ENCODE measurements at places on chromosomes 16 and 17.

DNA sequence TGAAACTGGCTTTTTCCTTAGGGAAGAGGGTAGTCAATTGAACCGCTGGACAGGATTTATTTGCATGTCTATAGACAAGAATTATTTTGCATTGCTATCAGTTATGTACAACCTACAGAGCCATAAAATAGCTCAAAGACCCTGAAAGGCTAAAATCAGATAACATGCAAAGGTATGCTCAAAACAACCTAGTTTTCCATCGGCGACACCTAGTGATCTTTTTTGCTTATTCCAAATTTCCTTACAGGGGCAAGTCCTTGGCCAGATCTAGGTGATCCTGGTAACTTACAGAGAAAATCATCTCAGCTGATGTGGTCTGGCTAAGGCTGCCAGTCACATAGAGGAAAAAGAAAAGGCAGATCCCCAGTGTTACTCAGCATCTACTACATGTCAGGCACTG lies 141.2 kb upstream of the RPL38 start:
- DNase-seq = no peak

GRCh38 chr17:65864394-65864793 lies 302.9 kb upstream of the AXIN2 start:
- DNase-seq = no peak

DNA sequence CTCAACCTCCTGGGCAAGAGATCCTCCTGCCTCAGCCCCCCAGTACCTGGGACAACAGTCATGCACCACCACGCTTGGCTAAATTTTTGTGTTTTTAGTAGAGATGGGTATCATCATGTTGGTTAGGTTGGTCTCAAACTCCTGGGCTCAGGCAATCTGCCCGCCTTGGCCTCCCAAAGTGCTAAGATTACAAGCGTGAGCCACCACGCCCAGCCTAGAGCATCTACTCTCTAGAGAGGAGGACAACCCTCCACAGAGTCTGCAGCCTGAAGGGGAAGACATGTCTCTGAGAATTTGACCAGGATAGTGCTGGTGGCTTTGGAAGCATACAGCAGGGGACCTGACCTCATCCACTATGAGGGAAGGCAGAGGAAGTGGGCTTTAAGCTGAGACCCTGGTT lies 4.7 kb upstream of the GRB2 start:
- no peak for DNase-seq

DNA sequence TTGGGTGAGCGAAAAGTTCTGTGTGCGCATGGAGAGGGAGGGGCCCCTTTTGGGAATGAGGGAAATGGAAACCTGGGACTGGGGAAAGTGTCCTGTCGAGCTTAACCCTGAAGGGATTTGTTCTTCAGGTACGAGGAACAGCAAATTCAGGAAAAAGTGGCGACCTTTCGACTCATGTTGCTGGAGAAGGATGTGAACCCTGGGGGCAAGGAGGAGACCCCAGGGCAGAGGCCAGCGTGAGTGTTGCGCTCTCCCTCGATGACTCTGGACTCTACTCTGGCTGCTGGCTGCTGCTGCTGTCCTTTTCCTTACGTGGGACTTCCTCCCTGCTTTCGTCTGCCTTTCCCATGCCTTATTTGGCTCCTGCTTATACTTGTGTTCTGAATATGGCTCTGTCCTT lies 4.9 kb downstream of the SRRM2 start:
- no peak for DNase-seq

- DNase-seq = no peak
These were observed 4.2 kb downstream of the SOCS3 start for GRCh38 chr17:78355701-78356100.

DNA sequence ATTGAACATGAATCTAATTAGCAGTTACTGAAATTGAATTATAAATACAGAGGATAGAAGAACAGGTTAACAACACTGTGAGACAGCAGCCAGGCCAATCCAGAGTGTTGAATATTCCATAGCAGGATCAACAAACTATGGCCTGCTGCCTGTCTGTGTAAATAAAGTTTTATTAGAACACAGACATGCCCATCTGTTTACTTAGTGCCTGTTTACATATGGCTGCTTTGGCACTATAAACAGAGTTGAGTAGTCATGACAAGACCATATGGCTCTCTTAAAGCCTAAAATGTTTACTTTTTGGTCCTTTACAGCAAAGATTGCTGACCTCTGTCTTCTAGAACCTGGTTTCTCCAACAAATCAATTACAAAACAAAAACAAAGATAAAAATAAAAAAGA lies 115.4 kb upstream of the CDC42EP4 start:
- no peak for DNase-seq

GRCh38 chr17:50863221-50863843 lies 2.8 kb downstream of the TOB1 start:
- DNase-seq = no peak

- no peak for DNase-seq
These were observed 16.7 kb upstream of the RASD1 start for GRCh38 chr17:17512866-17513265.

- DNase-seq = no peak
These were observed 61.1 kb downstream of the B9D1 start for GRCh38 chr17:19301274-19301951.

DNA sequence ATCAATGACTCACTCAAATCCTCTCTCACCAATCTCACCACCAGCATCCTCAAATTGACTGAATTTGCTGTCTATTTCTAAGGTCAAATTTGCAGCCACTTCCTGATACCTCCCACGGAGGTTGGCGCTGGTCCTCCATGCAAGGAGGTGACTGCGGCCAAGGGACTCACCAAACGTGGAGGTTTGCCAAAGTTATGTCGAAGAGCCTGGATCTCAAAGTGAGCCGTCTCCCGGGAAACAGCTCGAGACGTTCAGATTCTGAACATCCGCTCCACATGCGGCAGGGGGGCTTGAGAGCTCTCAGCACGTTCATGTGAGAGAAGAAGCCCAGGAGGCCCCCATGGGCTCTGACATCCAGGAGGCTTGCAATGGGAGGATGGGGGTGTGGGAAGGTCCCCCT lies 22.6 kb downstream of the LGALS3BP start:
- no peak for DNase-seq

- no peak for DNase-seq
These were observed 6.9 kb downstream of the CCNF start for GRCh38 chr16:2436110-2436509.

GRCh38 chr17:1961189-1961588 lies 63.9 kb downstream of the RTN4RL1 start:
- DNase-seq = no peak

- no peak for DNase-seq
These were observed 138.9 kb downstream of the SLC39A11 start for GRCh38 chr17:72953621-72954020.

- no peak for DNase-seq
These were observed 3.0 kb downstream of the CDT1 start for GRCh38 chr16:88806491-88807111.

DNA sequence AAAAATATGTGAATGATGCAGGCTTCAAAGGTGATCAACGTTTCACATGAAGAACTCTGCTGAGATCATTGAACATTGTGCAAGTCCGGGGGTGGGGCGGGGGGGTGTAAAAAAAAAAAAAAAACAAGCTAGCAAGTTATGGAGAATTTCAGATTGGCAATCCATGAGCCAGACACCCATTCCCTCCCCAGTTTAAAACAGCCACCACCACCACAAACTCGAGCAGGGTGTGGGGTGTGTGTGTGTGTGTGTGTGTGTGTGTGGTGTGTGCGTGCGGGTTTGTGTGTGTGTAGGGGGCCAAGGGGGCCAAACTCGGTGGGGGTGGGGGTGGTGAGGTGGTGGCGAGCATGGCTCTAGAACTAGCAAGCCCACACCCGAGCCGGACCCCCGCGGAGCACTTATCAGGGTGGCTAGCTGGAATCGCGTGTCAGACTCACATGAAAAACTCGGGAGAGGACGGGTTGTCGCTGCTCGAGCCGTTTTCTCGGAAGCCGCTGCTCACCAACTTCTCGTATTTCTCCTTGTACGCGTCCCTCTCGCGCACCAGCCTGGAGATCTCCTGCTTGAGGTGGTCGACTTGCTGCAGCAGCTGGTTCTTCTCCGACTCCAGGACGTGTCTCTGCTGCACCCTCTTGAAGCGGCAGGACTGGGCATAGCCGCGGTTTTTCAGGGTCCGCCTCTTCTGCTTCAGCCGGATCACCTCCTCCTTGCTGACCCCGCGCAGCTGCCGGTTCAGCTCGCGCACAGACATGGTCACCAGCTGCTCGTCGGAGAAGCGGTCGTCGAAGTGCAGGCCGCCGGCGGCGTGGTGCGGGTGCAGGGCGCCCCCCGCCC lies 2.0 kb downstream of the MAF start:
- DNase-seq = no peak

- DNase-seq = no peak
These were observed 21.5 kb downstream of the MBTD1 start for GRCh38 chr17:51238255-51238887.

DNA sequence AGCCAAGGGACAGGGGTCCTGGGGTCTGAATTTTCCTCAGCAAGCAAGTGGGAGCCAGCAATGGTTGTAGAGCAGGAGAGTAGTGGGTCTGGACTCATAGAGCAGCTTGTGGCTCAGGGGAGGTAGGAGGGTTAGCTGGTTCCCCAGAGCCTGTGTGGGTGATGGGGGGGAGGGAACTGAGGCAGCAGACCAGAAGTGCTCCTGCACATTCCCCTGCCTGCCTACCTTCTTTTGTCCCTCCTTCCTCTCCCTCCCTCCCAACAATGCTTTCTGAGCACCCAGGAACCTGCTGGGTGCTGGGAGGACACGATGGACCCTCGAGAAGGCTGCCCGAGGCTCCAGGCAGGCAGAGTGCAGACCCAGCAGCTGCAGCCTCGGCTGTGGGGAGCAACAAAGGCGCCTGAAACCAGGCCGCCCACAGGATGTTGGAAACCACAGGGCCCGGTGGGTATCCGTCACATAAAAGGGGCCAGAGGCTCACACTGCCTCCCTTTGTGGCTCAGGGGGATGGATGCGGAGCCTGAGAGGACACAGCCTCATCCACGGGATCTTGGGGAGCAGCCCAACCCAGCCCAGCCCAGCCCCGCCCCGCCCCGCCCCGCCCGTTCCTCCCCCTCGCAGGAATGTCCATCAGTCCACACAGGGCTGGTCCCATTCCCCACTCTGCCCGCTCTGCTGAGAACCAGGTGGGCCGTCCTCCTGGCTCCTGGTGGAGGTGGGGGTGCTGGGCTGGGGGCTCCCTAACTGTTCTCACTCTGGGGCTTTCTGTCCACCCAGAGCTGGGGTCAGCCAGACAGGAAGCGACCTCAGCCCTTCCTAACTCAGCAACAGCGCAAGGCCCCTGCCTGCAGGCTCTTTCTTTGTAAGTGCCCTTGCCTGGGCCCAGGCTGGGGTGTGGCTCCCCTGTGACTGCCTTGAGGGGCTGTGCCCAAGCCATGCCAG lies 1.7 kb upstream of the NLRC3 start:
- peak; percentile 76 for DNase-seq

DNA sequence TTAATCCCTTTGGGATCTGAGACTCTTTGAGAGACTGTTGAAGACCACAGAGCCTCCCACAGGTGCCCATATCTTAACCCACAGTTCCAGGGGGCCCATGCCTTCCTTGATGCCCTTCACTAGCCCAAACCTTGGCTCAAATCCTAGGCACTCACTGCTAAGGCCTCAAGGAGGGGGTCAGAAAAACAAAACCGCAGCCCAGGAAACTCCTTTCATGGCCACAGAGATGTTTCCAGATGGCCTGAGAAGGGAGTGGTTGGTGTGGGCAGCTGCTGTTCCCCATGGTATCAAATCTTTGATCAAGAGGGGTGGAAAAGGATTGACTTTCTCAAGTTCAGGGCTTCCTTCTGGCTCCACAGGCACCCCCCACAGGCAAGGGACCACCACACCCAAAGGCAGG lies 44.7 kb downstream of the CDH1 start:
- DNase-seq = no peak

- DNase-seq = no peak
These were observed 2.1 kb downstream of the SRSF2 start for GRCh38 chr17:76735006-76735405.

GRCh38 chr17:42000413-42001133 lies 16.7 kb downstream of the DNAJC7 start:
- no peak for DNase-seq

GRCh38 chr17:78240839-78241238 lies 9.4 kb downstream of the TMEM235 start:
- no peak for DNase-seq

- DNase-seq = no peak
These were observed 55.4 kb upstream of the DNAJA2 start for GRCh38 chr16:47028767-47029377.

DNA sequence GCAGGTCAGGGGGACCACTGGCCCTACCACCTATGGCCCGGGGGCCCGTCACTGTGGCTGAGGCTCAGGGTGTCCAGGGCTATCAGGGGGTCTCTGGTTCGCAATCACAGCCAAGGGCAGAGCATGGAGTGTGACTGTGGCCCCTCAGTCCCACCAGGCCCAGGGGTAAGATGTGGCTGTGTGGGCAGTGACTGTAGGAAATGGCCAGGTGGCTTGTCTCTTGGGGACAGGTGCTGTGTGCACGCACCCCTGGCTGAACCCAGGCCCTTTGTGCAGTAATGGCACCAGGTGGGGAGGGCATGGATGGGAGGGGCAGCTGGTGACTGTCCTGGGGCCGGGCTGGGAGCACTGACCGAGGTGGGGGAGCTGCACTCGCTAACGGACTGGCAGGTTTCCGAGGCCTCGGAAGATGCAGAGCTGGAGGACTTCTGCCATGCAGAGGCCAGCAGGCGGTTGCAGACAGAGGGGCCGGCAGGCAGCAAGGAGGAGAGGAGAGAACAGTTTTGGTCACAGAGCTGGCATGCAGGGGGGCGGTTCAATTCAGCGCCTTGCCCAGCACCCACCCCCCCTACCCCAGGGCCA lies 18.8 kb downstream of the IL34 start:
- no peak for DNase-seq

- no peak for DNase-seq
These were observed 20.7 kb upstream of the UBE2G1 start for GRCh38 chr17:4387137-4387536.

GRCh38 chr16:30060346-30060745 lies 5.2 kb upstream of the ALDOA start:
- no peak for DNase-seq

DNA sequence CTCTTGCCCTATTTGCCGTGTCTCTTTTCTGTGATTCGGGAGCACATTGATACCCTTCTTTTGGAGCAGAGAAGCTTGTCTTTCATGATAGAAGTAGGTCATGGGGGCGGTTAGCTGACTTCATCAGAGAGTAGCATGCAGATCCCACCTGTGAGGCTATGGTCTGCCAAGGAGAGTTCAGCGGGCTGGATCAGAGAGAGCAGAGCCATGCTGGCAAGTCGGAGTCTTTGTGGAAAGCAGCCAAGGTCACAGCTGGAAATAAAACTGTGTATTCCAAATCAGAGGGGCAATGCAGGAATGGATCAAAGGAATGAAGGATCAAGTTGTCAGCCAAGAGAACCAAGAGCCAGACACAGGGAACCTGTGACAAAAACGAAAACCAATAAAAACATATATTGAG lies 595.9 kb downstream of the WWOX start:
- DNase-seq = no peak

GRCh38 chr17:30251931-30252330 lies 16.4 kb upstream of the SLC6A4 start:
- no peak for DNase-seq

GRCh38 chr16:87831421-87832136 lies 37.7 kb downstream of the SLC7A5 start:
- no peak for DNase-seq

DNA sequence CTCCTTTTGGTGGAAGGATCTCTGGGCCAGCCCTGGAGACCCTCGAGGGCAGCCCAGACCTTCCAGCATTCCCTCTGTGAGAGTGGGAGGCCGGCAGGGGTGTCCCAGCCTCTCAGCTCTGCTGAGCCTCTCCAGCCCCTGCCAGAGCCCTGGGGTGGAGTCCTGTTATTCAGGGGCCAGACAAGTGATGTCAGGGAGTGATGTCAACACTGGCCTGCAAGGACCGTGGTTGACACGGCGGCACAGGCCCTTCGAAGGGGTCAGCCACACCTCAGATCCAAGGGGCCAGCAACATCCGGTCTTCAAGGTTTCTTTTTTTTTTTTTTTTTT lies 231.2 kb downstream of the KATNIP start:
- DNase-seq = no peak
